RWPE1 (cell line): ENCODE measurements at places on chromosomes 16 and 17.

DNA sequence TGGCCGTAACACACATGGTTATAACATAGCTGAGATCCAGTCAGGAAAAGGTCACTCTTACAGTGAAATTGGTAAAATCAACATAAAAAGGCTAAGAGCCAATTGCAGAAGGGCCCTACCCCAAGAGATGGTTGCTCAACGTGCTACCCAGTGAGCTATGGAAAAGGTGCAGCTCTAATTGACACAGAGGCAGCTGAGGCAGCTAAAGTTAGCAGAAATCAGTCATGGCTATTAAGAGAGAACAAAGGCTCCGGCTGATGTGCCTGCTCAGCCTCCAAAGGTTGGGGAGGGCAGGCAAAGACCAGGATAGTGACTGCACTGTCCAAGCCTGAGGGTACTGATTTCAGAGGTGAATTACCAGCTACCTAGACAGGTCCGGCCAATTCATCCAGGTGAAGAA, 76.5 kb upstream of the ATP2A3 start:
- DNase-seq = no peak

DNA sequence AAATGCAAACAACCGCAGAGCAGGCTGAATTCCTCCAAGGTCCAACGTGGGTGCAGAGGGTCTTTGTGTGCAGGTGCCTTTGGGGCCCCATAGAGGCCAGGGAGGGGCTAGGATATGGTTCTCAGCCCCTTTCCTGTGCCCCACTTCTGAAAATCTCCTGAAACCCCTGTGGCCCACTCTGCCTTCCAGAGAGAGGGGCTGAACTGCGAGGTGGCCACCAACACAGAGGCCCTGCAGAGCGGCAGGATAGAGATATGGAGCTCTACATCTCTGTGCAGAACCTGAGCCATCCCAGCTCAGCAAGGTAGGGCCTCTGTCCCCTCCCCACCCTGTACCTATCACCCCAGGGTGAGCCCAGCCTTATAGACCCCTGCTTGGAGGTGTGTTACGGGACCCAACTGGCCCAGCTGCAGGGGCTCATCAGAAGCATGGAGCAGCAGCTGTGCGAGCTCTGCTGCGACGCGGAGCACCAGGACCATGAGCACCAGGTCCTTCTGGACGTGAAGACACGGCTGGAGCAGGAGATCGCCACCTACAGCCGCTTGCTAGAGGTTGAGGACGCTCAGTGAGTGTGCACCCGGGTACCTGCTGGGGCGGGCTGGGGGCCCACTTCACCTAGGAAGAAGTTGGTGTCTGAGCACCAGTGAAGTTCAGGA, 5.5 kb downstream of the USP6 start:
- DNase-seq = no peak

DNA sequence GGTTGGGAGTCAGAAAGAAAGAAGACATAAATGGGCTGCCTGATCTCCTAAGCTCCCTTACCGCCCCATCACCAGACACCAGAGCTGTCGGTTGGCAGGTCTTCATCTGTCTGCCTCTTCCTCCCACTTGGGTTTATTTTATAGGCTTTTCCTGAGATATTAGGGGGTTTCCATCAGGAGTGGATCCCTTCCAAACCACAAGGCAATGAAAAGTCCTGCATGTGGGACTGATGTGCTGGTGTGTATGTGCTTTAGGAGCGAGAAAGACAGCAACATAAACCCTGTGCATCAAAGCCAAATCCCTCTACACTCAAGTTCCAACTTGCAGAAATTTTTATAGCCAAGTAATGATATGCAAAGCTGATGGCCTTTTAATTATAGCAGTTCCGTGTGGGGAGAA, 389.5 kb downstream of the SLC39A11 start:
- DNase-seq = no peak

DNA sequence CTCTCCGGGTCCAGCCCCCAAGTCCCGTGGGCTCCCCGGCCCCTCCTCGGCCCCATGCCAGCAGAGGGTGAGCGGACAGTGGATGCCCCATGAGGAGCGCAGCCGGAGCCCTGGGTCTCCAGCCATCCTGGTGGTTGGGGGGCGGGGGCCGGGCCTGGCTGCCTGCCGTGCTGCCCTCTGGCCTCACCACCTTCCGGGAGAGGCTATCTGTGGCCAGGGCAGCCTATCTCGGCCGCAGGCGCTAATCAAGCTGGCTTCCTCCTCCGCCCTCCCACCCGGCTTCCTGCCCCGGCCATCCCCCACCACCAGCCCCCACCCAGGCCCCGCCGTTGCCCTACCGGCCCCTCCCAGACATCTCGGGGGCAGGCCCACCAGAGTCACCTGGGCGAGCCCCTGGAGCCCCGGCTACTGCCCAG, 46.8 kb downstream of the ZFPM1 start:
- no peak for DNase-seq

GRCh38 chr17:9969301-9969935, 64.3 kb upstream of the RCVRN start:
- DNase-seq = no peak

DNA sequence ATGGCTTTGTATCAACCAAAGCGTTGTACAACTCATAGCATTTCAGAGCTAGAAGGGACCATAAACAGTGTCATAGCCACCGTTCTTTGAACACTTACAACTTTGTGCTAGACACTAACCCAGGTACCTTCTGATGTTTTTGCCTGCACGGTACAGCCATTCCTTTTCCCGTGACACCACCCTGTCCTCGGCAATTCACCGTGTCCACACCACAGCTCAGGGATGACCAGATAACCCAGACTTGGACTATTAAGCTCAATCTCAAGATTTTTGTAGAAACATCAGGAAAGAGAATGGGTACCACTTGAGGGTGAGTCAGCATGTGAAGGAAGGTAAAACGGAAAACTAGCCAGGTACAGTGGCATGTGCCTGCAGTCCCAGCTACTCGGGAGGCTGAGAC, 9.8 kb upstream of the CBFB start:
- DNase-seq = no peak

DNA sequence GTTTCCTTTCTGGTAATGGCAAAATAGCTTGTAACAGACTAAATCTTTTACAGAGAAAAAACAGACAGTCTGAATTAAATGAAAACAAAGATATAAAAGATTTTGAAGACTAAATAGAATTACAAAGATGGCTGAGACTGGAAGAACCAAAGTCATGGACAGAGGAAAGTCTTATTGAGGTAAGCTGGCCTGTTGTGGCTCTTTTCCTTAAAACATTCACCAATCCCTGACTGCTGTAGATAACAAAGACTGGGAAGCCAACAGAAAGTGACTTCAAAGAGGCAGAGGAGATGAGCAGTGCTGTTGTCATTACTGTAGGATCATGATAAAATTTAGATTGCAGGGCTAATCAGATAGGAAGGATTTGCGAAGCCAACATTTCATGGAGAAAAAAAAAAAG, 517.0 kb downstream of the KIF2B start:
- DNase-seq = no peak

DNA sequence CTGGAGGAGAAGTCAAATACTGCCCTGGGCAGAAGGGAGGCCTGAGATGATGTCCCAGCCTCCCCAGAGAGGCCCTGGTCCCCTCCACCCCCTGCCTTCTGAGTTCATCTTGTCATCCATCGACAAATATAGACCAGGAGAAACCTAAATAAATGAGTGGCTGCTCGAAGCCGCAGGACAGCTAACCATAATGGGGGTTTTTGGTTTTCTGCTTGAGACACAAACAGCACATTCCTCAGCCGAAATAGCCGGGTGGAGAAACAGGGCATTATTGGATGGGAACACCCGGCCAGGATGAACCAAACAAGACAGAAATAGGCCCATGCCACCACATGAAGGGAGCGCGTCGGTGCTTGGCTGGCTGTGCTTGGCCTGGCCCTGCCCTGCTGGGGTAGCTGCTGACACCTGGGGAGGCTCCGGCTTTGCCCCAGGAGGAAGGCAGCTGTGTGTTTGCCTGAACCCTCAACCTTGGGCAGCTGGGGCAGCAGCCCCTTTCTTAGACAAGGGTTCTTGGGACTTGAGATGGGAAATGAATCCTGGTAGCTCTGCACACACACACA, 188.1 kb downstream of the IRX5 start:
- DNase-seq = no peak

DNA sequence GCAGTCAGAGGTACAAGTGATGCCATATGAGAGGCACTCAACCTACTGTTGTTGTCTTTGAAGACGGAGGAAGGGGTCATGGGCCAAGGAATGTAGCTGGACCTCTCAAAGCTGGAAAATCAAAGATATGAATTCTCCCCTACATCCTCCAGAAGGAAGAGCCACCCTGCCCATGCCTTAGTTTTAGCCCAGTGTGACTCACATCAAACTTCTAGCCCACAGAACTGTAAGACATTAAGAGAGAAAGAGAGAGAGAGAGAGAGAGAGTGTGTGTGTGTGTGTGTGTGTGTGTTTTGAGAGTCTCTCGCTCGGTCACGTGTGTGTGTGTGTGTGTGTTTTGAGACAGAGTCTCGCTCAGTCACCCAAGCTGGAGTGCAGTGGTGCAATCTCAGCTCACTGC, 87.1 kb downstream of the STX8 start:
- DNase-seq = no peak

DNA sequence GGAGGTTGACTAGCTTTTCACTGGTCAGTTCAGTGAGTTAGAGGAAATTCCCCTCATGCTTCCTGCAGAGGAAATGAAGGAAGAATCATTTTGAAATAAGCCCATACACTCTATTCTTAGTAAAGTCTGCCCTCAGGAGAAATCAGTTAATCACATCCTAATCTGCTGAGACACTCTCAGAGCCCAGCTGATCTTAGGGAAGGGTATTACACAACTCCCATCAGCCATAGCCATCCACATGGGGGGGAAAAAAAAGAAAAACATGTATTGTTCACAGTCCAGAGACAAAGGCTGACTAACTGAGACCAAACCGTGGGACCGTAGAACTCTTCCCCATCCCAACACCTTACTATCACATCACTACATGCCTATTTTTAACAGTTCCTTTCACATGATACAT, 722.3 kb downstream of the CDH8 start:
- DNase-seq = no peak

GRCh38 chr16:47016700-47017133, 43.2 kb upstream of the DNAJA2 start:
- DNase-seq = no peak

- DNase-seq = no peak
These were observed 4.3 kb upstream of the NAGLU start for GRCh38 chr17:42531455-42532354.

GRCh38 chr16:55325080-55325447, 1.1 kb downstream of the IRX6 start:
- no peak for DNase-seq

- DNase-seq = no peak
These were observed 268.7 kb upstream of the CDH5 start for GRCh38 chr16:66097751-66098150.

DNA sequence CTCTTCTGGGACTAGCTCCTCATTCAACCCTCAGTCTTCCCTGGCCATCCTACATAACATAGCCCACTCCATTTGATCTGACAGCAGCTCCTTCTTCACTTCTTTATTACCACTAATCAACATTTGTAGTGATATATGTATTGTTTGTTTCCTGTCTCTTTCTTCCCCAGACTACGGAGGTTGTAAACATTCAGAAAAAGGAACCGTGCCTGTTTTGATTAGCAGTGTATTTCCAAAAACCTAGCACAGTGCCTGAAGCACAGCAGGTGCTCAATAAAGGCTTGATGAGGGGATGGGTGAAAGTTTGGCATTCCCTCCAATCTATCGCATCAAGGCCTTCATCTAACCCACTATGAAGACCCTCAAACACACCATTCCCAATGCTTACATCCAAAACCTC, 150.8 kb downstream of the XYLT1 start:
- no peak for DNase-seq

DNA sequence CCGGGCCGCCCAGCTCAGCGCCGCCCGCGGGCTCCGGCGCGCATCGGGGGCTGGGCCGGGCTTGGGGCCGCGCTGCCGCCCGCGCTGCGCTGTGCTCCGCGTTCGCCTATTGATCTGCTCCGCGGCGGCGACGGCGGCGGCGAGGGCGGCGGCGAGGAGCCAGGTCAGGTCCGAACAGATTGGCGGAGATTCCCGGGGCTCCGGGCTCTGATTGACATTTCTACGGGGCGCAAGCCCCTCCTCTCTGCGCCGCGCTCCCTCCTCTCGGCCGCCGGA, 559 bp downstream of the IRX3 start:
- peak; percentile 92 for DNase-seq

GRCh38 chr16:79618692-79619050, 18.1 kb upstream of the MAF start:
- DNase-seq = no peak

DNA sequence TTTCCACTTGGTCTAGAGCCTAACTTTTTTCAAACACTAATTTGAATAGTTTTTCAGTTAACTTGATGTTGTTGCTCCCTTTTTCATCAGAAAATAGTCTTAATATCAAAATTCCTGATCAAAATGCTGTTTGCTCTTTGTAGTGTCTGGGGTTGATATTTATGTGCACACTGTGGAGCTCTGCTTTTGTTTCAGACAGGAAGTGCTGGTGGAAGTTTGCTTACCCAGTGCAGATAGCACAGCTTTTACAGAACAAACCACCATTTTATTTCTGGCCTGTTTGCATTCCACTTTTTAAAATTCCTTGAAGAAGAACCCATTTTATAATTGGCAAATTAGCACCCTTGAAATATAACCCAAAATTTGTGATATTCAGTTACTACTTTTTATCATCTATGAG, 125.4 kb downstream of the MRTFB start:
- no peak for DNase-seq

DNA sequence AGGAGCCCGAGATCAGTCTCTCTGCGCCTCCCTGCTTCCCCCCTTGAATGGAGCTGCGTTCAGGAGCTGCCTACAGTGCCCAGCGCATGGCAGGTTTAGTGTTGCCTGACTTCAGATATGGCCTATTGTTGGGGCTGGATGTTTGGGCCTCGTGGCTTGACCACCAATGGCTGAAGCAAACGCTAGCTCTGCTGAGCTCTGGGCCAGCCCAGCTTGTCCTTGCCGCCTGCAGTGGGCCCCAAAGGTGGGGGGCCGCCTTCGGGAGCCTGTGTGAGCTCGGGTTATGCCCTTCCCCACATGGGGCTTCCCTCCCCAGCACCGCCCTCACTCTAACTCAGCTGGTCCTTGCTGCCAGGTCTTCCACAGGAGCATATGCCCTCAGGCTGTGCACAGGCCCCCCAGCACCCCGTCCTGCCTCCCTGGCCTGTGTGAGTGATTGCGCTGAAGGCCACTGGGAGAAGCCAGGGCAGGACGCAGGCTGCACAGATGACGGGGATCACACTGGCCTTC, 2.0 kb upstream of the METTL26 start:
- DNase-seq = no peak

- DNase-seq = no peak
These were observed 28.8 kb downstream of the NLRC3 start for GRCh38 chr16:3548445-3548844.

DNA sequence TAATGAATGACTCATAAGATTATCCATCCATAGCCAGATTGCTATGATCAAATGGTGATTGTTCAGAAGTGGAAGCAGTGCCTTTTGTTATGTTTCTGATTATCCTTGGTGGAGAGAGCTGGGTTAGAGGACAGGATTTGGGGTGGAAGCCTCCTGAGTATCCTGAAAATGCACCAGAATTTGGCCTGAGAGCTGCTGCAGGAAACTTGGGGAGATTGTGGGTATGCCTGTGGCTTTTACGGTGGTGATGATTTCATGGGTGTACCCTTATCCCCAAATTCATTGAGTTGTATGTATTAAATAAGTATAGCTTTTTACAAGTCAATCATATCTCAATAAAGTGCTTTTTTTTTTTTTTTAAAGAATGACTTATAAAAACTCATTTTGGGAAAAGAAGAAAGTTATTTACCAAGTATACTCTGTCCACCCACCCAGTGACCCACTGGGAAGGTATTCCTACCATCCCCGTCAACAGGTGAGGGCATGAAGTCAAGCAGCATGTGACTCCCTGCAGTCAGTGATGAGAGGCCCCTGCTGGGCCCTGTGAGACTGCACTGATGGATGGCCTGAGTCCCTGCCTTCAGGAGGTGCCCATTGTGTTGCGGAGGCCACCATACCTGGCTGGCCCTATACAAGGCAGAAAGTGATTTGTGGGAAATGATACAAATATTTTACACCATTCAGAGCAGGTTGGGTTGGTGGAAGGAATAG, 28.4 kb downstream of the NKD1 start:
- no peak for DNase-seq
